ENCODE measurements at places on chromosomes 2 and 18. TPM values are rescaled to one million over a fixed set of nuclear protein-coding genes. Genes with fewer than 3 reads are reported as not detected.

AQP4 gene
- not detected for total RNA-seq

SLC9A4 gene
- not detected for total RNA-seq

DNA sequence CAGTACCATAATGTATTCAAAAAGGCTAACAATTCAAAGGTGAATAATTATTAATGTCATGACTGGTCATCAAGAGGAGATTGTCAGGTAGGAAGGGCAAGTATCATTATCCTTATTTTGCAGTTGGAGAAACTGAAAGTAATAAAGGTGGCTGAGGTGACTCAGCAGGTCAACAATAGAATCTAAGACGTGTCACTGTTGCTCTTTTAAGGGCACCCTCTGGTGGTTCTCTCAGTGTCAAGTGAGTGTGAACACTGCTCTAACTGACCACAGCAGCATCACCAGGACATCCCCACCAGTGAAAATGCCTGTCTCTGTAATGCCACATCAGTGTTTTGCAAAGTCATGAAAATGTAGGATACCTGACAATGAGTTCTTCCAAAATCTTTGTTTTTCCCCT is 69.7 kb downstream of the DCC start:
- DNase-seq, result peak; percentile 1

GRCh38 chr2:8641301-8641965 is 40.4 kb upstream of the ID2 start:
- no peak for DNase-seq

GRCh38 chr18:9694174-9694573 is 13.9 kb upstream of the RAB31 start:
- DNase-seq, result no peak

DNA sequence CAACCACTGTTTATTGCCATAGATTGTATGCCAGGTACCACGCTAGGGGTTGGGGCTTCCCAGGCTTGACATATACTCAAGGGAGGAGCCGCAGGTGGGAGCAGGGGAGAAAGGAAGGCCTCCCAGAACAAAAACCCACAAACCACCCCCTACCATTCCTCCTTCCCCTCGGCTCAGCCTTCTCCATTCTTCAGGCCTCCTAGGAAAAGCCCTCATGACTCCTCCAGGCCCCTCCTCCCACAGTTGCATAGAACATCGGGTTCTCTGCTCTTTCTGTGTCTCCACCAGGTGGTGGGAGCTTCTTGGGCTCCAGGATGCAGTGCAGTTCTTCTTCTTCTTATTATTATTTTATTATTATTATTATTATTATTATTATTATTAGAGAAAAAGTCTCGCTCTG is 80.3 kb downstream of the ZFP36L2 start:
- no peak for DNase-seq

DNA sequence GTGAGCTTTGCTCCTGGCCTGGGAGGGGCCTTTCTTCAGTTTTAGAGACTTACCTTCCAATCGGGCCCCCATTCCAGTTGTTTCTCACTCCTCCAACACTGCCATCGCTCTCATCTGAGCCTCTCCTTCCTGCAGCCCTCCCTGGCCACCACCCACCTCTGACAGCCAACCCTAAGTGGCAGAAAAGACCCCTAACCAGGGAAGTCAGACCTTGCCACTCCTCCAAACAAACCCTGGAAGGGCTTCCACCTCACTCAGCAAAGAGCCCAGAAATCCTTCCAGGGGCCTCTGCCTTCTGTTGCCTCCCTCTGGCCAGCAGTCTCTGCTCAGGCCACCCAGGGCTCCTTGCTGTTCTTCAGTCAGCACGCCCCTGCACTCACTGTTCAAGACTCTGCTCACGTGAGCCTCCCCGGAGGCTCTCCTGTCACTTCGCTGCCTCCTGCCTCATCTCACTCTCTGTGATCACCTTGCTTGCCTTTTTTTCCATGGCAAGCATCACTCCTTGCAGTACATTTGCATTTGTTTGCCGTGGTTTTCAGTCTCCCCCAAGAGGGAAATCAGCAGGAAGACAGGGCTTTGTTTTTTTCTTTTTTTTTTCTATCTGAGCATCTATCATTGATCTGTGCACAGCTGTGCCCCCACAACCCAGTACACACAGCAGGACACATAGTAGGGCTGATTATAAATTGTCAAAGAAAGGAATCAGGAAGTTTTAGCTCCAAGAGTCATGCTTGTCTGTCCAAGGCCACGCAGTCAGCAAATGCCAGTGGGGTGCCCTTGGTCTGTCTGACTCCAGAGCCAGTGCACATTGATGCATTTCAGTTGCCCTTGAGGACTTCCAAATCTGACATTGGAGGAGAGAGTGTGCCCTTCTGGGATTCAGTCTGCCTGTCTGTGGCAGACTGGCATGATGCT is 83.9 kb downstream of the INHBB start:
- DNase-seq, result no peak

GRCh38 chr2:195586062-195586714 is 70.8 kb upstream of the SLC39A10 start:
- no peak for DNase-seq

Data from activated CD8-positive, alpha-beta T cell treated with anti-CD3 and anti-CD28 coated beads for 36 hours (primary cell).